ENCODE measurements at places on chromosomes 13 and 19.

DNA sequence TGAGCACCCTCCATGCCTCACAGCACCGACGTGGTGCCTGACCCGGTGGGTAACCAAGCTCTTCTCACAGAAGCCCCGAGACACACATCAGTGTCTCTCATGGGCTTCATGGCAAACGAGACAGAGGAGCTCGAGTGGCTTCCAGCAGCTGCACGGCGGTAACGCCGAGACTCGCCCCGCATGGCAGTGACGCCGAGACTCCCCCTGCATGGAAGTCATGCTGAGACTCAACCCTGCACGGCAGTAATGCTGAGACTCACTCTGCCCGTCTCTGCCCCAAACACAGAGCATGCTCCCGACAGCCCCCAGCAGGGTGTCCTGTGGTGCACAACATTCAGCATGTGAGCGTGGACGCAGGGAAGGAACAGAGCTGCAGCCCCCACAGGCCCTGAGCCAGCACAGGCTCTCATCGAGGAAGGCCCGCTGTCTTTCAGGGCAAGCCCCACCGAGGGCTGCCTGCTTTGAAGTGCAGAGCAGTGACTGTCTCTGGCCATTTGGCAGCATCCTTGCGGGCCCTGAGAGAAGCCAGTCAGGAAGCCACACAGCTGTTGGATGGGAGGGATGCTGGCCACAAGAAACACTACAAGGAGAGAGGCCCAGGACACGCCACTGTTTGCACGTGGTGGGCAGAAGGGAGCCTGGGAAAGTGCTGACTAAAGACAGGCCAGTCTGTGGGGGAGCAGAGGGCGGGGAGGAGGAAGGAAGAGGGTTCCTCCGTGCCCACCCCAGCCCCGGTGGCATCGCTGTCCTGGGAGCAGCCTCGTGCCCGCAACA lies 9.5 kb downstream of the GAS6 start:
- no peak for DNase-seq

- DNase-seq: no peak
Observed at GRCh38 chr19:39641773-39642172, 13.9 kb upstream of the LGALS16 start.

DNA sequence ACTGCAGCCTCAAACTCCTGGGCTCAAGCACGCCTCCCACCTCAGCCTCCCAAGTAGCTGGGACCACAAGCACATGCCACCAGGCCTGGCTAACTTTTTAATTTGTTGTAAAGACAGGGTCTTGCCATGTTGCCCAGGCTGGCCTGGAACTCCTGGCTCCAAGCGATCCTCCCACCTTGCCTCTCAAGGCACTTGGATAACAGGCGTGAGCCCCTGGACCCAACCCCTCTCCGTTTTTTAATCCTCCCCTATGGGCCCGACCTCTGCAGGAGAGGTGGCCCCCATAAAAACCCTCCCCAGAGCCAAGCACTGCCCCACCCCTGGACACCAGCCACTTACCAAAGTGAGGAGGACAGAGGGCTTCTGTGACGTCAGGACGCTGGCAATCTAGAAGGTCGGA lies 28.6 kb downstream of the PEPD start:
- no peak for DNase-seq

DNA sequence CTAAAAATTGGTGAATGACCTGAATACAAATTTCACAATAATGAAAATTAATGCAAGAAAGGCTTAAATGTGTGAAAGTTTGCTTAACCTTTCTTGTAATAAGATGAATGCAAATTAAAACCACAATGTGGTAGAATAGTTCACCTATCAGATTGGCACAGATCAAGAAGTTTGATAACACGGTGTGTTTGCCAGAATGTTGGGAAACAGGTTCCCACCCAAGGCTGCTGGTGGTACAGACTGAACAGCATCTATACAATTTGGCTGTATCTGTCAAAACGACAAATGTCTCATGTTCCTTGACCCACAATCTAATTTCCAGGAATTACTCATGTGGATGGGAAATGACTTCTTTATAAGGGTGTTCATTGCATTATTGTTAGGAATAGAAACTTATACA lies 8.6 kb upstream of the IRS2 start:
- no peak for DNase-seq

DNA sequence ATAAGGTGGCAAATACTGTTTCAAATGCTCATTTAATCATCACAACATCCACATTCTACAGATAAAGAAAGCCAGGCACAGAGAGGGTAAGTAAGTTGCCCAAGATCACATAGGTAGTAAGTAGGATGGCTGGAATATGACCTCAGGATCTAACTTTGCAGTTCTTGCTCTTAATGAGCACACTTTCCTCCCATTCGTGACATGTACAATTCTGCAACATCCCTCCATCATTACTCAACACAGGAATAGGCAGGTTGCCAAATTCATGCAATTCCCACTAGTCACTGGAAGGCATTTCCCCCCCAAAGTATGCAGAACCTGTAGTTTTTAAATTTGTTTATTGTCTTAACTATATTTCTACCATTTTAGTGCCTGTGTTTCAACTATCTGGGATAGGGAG lies 109.2 kb downstream of the OLFM4 start:
- no peak for DNase-seq

DNA sequence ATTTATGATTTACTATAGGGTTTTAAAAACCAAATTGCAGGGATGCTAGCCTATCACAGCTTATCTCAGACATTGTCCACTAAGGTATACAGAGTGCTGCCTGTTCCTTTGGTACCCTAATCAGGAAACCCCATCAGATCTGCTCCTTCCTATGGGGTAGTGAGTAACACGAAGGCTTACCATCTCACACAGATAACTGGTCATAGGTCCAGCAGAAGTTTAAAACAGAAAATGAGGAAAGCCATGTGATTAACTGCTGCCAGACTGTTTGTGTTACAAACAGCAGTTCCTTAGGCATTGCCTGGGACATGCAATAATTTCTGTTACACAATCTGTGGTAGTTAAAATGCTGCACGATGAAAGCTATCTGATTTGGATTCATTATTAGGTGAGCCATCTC lies 53.5 kb upstream of the ALOX5AP start:
- no peak for DNase-seq

GRCh38 chr13:27860743-27861142 lies 59.1 kb upstream of the PDX1 start:
- no peak for DNase-seq

- no peak for DNase-seq
Observed at GRCh38 chr13:46686171-46686570, 110.8 kb downstream of the ESD start.

GRCh38 chr13:104314926-104315535 lies 1248.8 kb upstream of the SLC10A2 start:
- DNase-seq: no peak

- DNase-seq: no peak
Observed at GRCh38 chr13:113862191-113862930, 1.5 kb downstream of the GAS6 start.

DNA sequence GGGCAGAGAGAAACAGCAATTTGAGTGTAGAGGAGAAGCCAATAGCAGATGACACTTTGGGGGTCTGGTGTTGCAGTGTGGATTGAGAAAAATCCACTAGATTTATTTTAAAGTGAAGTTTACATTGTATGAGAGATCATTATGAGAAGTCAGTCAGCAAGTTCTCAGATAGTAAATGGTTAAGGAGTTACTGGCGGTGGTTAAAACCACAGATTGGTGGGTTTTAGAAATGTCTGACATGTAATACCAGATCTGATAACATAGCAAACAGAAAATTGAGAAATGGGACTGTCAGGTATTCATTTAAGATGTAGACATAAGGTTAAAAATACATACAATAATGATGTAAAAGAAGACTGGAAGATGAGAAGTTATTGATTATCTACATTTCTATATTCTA lies 7.2 kb downstream of the ABHD13 start:
- no peak for DNase-seq

GRCh38 chr19:55384131-55384919 lies at the start of gene TMEM238:
TMEM238 (minus strand) TSS chr19:55384292; CDS start chr19:55384259, 33 bp downstream.
- DNase-seq: no peak

GRCh38 chr19:41111750-41112295 lies 2.4 kb upstream of the CYP2F1 start:
- no peak for DNase-seq

GRCh38 chr13:40376867-40377535 lies 289.4 kb downstream of the FOXO1 start:
- DNase-seq: no peak

- DNase-seq: no peak
Observed at GRCh38 chr19:6210091-6210490, 69.7 kb downstream of the MLLT1 start.

GRCh38 chr13:24012648-24013047 lies 115.3 kb upstream of the C1QTNF9B start:
- DNase-seq: no peak

GRCh38 chr19:34454091-34454490 lies 25.9 kb downstream of the UBA2 start:
- no peak for DNase-seq

GRCh38 chr19:18396471-18397241 lies 766 bp downstream of the LRRC25 start:
- DNase-seq: no peak

GRCh38 chr19:49058562-49058961 lies 1.0 kb upstream of the CGB7 start:
- peak; percentile 60 for DNase-seq

- DNase-seq: no peak
Observed at GRCh38 chr13:59358014-59358413, 805.7 kb downstream of the DIAPH3 start.

- no peak for DNase-seq
Observed at GRCh38 chr19:46813839-46814358, 25.5 kb upstream of the SLC1A5 start.

- peak; percentile 94 for DNase-seq
Observed at GRCh38 chr19:49468746-49469447, 5.1 kb upstream of the FLT3LG start.

DNA sequence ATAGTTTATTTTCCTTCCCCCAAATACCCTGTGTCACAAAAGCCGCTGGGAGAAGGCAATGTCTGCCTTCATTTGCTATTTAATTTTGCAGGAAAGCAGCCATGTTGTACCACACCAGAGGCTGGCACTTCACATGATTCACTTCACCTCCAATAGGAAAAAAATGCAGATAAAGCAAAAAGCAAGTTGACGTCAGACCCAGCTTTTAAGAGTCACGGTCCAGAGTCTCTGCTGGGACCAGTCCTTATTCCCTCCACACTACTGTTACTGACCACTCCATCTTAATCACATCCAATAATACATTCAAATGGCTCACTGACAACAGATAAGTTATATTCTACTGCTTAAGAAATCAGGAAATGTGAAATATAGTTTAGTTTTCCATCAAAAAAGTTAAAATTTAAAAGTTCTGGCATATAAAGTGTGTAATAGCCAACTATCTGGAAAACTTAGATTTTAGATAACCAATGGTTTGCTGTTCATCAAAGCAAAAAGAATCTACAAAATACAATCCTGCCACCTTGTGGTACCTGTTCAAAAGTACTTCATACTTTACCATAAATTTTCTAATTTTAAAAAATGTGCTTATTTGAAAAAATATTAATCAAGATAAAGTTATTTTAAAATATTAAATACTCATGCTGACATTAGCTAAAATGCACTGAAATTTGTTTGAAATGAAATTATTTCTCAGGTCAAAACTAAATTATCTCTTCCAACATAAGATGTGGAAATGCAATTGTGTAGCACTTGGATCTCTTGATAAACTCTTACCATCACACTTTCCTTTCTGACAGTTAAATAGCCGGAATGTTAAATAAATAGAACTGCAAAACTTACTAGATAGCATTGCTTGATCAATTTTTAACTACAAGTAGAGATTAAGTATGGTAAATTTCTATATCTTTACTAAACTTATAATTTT lies 97.3 kb downstream of the SERP2 start:
- DNase-seq: no peak

GRCh38 chr19:46254776-46255175 lies 25.2 kb downstream of the IGFL1 start:
- no peak for DNase-seq

DNA sequence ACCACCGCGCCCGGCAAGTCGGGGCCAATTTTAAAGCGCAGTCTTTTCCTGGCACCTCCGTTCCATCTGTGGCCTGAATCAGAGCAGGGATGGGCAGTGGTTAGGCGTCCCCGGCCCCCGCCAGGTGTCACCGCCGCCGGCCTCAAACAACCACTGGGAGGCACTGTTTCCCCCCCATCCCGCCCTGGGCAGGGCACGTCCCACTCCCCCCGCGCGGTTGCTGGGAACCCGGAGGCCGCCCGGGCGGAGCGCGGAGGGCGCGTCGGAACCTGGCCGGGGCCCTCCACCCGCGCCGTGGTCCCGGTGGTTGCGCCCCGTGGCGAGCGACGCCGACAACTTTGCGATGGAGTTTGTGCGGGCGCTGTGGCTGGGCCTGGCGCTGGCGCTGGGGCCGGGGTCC lies at the start of gene GRIN3B:
Gene GRIN3B (plus strand): TSS at position 325 of the 400 bp plus-strand sequence. CDS start 19 bp downstream, at position 344.
- peak; percentile 86 for DNase-seq

DNA sequence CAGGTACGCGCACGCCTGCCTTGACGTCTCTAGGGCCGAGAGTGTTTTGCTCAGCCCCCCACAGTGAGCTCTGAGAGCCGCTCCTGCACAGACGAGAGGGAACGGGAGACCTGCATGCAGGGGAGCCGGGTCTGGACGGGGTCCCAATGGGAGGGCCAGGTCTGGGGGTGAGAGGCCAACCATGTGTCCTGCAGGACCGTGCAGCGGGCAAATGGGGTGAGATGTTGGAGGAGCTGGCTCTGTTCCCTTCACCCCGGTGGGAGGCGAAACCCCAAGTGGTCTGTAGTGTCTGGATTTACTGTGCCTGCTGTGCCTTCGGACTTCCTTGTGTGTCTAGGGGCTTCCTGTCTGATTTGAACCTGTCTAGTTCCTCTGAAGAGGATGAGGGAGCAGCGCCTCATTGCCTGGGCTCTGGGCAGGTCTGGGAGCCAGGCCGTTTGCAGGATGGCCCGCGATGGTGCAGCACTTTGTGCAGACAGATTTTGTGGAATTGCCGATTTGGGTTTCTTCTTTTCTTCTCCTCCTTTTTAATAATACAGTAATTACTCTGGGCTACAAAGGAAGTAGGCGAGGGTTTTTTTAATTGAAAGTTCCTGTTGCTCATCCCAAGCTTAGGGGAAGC lies 2.1 kb downstream of the CSNK1G2 start:
- DNase-seq: peak; percentile 30

DNA sequence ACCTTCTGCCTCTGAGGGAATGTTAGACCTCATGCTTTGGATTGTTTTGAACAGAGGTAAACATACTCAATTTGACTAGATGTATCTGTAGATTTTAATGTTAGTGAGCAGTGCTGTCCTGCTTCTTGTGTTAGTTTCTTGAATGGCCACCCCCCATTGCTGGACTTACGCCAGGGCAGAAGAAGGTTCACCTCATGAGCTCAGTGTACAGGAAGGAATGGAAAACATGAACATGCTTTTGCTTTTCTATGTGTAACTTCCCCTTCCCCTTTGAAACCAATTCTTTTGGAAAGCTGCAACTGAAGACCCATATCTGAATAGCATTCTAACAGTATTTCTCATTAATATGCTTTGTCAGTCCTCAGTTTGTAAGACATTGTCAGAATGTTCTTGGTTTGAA lies 32.3 kb downstream of the WASF3 start:
- DNase-seq: no peak
